ENCODE measurements at places on chromosomes 6 and 20. TPM values are rescaled to one million over a fixed set of nuclear protein-coding genes. Genes with fewer than 3 reads are reported as not detected.

DNA sequence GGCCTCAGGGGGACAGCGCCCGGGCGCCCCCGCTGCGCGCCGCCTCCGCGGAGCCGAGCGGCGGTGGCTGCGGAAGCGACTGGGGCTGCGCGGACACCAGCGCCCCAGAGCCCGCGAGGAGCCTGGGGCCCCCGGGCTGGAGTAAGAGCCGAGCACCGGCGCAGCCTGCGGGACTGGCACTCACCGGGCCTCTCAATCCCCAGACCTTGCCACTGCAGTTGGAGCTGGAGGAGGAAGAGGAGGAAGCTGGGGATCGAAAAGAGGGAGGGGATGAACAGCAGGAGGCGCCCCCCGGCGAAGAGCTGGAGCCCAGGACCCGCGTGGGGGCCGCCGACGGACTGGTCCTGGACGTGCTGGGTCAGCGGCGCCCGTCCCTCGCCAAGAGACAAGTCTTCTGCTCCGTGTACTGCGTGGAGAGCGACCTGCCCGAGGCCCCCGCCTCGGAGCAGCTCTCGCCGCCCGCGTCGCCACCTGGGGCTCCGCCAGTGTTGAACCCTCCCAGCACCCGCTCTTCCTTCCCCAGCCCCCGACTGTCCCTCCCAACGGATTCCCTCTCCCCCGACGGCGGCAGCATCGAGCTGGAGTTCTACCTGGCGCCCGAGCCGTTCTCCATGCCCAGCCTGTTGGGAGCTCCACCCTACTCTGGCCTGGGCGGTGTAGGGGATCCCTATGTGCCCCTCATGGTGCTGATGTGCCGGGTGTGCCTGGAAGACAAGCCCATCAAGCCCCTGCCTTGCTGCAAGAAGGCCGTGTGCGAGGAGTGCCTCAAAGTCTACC lies 590 bp downstream of the RNF217 start:
- DNase-seq = no peak

GRCh38 chr6:77341058-77341986 lies 122.0 kb downstream of the HTR1B start:
- DNase-seq = no peak

DNA sequence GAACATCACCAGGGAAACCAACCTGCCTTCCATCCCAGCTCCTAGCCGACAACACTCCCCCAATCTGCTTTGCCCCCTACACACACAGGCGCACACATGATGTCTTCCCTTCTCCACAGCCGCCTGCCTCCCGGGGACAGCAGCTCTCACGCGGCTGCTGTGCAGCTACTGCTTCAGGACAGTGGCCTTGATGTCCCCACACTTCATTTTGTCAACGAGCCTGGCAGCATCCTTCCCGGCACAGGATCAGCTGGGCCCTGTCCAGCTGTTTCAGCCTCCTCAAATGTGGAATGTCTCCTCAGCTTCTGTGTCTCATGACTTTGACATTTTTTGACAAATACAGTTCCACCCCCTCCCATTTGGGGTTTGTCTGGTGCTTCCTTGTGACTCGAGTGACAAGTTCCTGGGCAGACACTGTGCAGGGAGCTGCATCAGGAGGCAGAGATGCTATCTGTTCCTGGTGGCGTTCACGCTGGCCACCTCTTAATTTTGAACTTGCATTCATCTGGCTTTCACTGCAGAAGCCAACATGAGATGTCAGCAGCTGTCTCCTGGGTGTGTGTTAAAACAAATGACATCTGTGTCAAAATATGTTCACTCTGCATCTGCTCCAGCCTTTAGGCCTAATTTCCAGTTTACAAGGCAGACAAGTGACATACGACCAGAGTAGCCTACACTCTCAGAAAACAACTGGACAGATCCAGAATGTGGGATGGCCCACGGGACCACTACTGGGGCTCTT lies 57.2 kb downstream of the GINS1 start:
- no peak for DNase-seq

- no peak for DNase-seq
Measured at GRCh38 chr20:16801919-16802651, 53.9 kb downstream of the OTOR start.

- DNase-seq = no peak
Measured at GRCh38 chr6:170307080-170307545, 555 bp downstream of the FAM120B start.

GRCh38 chr6:52215787-52216186 lies 28.5 kb downstream of the IL17F start:
- DNase-seq = no peak

The GHRH gene
- not detected for total RNA-seq

DNA sequence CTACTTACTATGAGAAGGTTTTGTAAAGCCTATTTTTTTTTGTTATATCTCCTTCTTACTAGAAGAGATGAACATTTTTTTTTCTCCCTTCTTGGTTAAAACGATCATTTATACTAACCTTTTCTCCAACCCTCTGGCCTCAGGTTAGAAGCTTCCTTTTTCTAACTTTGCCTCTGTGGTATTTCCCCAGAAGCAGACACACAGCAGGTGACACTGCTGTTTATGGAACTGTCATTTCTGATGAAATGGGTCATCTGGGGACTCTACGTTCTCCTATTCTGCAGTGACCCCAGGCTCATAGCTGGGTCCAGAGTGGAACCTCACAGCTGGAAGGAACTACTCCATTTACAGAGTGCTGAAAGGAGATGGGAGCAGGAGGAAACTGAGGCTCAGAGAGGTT lies 746.3 kb upstream of the CHD6 start:
- no peak for DNase-seq

DNA sequence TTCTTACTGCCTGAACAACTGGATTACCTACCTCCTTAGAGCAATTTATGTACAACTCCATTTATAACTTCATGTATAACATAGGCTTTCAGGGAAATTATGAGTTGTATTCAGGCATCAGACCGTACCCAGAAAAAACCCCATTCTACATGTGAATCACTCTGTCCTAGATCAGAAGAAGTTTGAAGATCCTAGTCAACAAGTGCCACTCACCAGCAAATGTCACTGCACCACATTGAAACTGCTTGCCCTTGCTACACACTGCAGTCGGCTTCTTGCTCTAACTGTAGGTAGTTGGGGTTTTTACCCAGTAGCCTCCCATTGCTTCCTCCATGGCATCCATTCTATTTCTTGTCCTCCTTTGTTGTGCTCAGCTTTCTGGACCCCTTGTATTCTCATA lies 132.4 kb downstream of the DNAH8 start:
- no peak for DNase-seq

DNA sequence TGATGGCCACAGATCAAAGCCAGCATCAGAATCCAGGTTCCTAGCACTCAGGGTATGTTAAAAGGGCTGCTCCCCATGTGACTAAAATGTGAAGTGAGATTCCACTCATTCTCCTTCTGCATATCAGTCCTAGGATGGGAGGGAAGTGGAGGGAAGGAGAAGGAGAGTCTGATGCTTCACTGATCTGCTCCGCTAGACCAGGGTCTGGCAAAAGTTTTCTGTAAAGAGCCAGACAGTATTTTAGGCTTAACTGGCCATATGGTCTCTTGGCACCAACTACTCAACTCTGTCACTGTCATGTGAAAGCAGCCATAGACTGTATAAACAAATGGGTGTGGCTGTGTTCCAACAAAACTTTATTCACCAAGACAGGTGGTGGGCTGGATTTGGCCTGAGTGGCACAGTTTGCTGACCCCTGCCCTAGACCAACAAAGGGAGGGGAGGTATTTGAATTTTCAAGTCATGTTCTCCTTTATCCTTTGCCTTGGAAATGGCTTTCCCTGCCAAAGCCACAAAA lies 22.6 kb downstream of the GHRH start:
- DNase-seq = no peak

- DNase-seq = peak; percentile 33
Measured at GRCh38 chr6:150876598-150876997, 11.1 kb downstream of the MTHFD1L start.

GRCh38 chr20:13220194-13220903 lies 725 bp upstream of the ISM1 start:
- DNase-seq = no peak

The CNKSR3 gene
- total RNA-seq = 22.9 TPM
